Stimulated activated CD4-positive, alpha-beta T cell treated with anti-CD3 and anti-CD28 coated beads, Interleukin-12 subunit alpha, Interleukin-12 subunit beta, amount 100 ng/mL, for 24 hours (primary cell): ENCODE measurements at places on chromosomes 12 and 14.
A peak's percentile ranks its signal among the peaks of the same experiment; 100 is the strongest.

- no peak for DNase-seq
Measured at GRCh38 chr14:96072076-96072475, 32.9 kb downstream of the C14orf132 start.

- no peak for DNase-seq
Measured at GRCh38 chr14:103604620-103605019, 24.4 kb upstream of the KLC1 start.

DNA sequence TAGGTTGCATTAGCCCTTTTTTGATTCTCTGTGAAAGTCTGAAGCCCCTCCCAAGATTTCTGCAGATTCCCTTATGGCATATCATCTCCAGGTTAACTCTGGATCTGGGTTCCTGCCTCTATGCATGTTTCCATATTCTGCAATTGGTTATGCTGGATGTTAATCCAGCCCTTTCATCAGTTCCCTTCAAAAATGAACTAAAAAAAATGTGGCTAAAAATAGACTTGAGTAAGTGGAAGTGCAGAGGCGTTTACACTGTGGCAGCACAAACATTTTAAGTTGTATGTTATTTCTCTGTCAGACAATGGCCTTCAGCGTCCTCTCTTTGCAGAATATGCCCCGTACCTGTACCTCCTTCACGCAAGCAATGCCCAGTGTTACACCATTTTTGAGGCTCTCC, 11.4 kb downstream of the MGST1 start:
- DNase-seq: no peak

GRCh38 chr12:4563336-4563735, 1.3 kb downstream of the DYRK4 start:
- DNase-seq: no peak

GRCh38 chr12:65779091-65779642, 45.1 kb upstream of the HMGA2 start:
- no peak for DNase-seq

DNA sequence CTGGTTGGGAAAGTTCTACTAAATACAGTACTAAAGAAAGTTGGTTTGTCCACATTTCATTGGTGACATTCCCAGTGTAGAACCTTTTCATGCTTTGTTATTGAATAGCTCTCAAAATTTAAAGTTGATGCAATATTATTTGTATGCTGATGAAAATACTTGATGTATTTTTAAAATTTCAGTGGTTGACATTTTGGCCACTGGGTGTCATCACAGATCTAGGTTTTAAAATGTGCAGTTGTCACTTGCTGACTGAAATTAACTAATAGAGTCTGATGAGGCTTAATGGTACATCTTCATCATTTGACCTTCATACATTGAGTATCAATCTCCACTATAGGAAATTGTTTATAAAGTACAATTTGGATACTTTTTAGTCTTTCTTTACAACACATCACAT, 37.1 kb downstream of the CMAS start:
- DNase-seq: no peak

DNA sequence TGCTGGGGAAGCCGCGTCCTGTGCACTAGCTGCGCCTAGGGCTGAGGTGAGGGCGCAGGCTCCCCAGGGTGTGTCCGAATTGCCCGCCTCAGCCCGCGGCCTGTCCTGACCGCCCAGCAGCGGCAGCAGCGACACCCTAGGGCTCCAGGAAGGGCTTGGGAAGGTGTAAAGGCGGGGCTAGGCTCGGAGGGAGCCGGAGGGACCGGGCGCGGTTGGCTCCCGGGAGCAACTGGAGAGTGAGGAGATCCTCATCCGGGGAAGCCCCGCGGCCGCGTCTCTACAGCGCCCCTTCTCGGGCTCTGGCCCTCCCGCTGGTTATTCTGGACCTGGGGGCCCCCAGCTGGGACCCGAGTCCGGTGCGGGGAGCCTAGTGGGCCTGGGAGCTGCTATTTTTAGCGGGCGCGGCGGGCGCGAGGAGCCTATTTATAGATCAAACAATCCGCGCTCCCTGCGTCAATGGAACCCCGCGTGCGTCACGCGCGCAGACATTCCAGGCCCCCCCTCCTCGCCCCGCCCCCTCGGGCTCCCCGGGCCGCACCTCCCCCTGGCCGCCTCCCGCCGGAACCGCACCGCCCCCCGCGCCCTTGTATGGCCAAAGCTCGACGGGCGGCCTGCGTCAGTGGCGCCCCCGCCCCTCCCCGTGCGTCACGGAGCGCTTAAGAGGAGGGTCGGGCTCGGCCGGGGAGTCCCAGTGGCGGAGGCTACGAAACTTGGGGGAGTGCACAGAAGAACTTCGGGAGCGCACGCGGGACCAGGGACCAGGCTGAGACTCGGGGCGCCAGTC, at the start of gene NR4A1:
Gene NR4A1 (plus strand): TSS at position 685 of the 784 bp plus-strand sequence. CDS start 2,887 bp downstream, outside the sequence.
- peak; percentile 98 for DNase-seq

GRCh38 chr12:121057794-121058193, 18.7 kb upstream of the OASL start:
- no peak for DNase-seq

GRCh38 chr14:94583557-94583956, 2.3 kb downstream of the SERPINA5 start:
- DNase-seq: no peak

GRCh38 chr12:26185532-26186320, 9.6 kb upstream of the SSPN start:
- no peak for DNase-seq

GRCh38 chr12:20376984-20377383, 8.6 kb downstream of the PDE3A start:
- DNase-seq: no peak

- DNase-seq: no peak
Measured at GRCh38 chr14:54564868-54565784, 1.8 kb upstream of the SAMD4A start.

- DNase-seq: no peak
Measured at GRCh38 chr12:58138424-58138823, 197.1 kb downstream of the ATP23 start.

GRCh38 chr12:19553175-19553574, 113.9 kb downstream of the AEBP2 start:
- DNase-seq: no peak

- no peak for DNase-seq
Measured at GRCh38 chr12:51815571-51815970, 32.9 kb downstream of the FIGNL2 start.

DNA sequence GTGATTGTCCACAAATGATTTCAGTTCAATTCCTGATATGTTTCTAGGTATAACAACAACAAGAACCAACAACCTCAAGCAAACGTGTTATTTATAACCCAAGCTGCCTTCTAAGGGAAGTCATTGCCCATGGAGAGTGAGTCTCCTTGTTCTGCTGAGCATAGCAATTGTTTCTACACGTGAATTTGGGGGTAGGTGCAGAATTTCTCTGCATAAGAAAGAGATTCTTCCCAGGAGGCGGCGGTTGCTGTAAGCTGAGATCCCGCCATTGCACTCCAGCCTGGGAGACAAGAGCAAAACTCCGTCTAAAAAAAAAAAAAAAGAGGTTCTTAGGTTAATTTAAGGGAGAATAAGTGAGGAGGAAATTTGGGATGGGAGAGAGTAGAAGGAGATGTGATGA, 226.5 kb upstream of the PELI2 start:
- no peak for DNase-seq

DNA sequence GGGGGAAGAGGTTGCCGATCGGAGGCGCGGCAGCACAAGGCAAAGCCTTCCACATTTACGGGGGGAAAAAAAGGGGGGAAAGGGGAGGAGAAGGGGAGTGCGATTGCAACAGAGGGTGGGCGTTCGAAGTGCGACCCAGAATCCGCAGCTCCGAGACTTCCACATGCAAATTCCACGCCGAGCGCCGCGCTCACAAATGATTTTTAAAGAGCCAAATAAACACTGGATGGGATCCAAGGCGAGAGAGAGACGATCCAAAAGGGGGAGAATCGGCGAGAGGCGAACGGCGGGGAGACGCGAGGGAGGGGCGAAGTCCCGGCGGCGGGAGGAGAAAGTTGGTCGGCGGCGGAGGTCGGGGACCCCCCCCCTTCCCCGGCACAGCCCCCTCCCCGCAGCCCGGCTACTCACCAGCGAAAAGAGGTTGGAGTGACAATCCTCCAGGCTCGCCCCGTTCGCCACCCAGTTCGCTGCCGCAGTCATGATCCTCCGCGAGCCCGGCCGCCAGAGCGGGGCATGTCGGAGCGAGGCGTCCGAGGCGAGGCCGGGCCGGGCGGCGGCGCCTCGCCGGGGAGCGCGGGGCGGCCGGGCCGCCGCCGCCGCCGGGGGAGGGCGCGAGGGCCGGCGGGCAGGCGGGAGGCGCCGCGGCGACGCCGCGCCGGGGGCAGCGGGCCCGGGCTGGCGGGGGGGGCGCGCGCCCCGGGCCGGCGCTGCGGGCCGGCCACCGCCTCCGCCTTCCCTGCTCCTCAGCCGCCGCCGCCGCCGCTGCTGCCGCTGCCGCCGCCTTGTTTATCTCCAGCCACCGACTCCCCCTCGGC, 634 bp downstream of the MED13L start:
- DNase-seq: peak; percentile 38

DNA sequence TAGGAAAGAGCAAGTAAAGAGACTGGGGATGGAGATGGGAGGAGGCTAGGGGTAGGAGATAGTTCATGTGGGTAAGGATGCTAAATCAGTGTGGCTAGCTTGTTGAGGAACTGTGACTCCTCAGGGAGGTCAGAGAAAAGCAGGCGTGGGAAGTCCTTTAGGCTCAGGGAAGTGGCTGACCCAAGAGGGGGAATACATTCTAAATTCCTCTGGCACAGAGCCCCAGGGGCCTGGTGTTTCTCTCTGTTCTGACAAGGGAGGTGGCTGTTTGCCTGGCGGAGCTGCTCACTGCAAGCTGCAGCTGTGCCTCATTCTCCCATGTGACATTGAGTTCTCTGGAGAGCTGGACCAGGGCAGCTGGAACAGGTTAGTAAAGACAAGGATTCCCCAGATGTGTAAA, 152.2 kb upstream of the SLC38A2 start:
- no peak for DNase-seq

- peak; percentile 36 for DNase-seq
Measured at GRCh38 chr14:44961151-44961553, 595 bp downstream of the KLHL28 start.

DNA sequence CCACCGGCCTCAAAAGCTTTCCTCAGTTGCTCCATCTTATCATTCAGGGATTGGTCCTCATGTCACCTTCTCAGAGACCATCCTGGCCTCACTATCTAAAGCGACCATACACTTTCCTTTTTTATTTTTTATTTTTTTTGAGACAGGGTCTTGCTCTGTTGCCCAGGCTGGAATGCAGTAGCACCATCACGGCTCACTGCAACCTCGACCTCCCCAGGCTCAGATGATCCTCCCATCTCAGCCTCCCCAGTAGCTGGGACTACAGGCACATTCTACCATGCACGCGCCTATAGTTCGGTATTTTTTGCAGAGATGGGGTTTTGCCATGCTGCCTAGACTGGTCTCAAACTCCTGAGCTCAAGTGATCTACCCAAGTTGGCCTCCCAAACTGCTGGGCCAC, 2.8 kb downstream of the WSB2 start:
- no peak for DNase-seq

GRCh38 chr14:105492031-105492970, 1.3 kb downstream of the TEDC1 start:
- no peak for DNase-seq

DNA sequence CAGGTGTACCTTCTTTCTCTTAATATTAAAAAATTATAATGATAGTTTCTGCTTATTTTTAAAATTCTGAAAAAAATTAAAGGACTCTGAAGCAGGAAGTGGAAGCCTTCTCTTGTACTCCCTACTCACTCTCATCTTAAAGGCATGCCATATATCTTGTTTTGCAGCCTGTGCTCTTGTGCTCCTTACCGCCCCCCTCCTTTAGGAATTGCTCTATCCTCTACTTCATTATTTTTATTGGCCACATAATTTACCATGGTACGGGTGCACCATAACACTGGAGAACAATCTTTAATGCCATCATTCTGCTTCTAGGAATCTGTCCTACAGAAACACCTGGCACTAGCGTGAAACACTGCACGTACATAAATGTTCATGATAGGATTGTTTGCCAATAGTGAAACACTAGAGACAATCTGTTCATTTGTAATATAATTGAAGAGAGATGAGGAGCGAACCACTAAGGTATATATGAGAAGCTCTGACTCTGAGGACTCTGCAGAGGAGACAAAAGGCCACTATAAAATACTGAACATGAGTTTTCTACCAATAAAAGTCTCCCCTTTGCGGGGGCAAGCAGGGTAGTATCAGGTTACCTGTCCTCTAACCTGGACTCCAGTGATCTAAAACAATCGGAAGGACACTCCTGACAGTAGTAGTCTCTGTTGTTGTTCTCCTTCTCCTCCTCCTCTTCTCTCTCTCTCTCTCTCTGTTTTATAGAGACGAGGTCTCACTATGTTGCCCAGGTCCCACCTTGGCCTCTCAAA, 6.3 kb upstream of the NYNRIN start:
- DNase-seq: no peak

GRCh38 chr12:40650038-40650704, 42.1 kb upstream of the CNTN1 start:
- DNase-seq: no peak

DNA sequence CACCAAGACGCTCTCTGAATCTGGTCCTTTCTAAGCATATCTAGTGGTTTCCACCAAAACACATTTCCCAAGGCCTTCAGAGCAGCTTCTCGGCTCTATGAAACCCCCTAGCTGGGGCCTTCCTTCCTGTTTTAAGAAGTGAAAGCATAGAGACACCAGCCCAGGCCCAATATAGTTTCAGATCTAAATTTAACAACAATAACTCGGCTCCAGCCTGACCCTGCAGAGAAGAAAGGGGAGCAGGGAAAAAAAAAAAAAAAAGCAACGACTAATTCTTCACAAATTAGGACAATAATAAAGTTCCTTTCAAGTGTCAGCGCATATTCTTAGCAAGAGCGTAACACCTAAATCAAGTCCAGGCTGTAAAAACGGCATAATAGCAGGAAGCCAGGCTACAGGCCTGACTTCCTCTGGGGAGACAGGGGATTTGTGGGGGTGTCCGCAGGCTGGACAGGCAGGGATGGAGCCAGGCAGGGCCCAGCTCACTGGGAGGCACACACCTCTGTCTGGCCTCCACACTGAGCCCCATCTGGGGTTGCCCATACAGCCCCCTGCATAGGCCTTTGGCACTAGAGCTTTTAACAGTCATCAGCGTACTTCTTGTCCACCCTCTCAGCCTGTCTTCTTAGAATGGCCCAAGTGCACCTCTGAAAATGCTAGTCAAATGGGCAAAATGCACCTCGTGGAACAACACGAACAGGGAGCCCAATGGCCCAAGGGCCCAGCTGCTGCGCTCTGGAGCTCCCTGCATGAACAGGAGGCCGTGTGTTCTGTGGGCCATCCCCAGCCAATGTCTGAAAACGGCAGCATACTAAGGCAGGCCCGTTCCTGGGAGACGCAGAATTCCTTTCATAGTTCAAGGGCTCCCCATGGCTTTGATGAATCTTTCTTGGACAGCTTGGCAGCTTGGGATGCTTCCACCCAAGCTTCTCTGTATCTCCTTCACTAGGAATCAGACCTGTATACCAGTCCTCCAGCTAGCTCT, 772.9 kb downstream of the MED13L start:
- no peak for DNase-seq

DNA sequence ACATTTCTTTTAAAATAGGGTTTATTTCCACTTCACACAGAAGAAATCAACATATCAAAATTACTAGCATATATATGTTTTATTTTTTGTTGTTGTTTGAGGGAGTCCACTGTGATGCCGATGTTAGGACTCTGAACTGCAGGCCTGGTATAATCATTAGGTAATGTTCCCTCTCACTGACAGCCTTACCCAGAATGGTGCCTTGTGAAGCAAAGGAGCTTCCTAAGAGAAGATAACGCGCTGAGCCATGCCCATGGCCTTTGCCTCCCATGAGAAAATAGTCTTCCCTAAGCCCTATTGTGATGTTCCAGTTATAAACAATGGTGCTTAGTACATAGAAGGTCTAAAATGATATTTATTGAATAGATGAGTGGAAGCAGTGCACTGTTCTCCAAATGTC, 12.0 kb downstream of the GNG2 start:
- DNase-seq: no peak

- no peak for DNase-seq
Measured at GRCh38 chr12:92010853-92011701, 134.6 kb downstream of the BTG1 start.
